ENCODE measurements at places on chromosomes 4 and X. TPM values are rescaled to one million over a fixed set of nuclear protein-coding genes. Genes with fewer than 3 reads are reported as not detected.

GRCh38 chr4:105145156-105145902 is 1.3 kb upstream of the TET2 start:
- peak; percentile 6 for DNase-seq

GRCh38 chr4:13580036-13580435 is 35.7 kb upstream of the NKX3-2 start:
- DNase-seq, result no peak

GRCh38 chr4:54643958-54644751 is 13.6 kb upstream of the KIT start:
- DNase-seq, result no peak

- no peak for DNase-seq
Observed at GRCh38 chrX:12443534-12444098, 305.3 kb downstream of the FRMPD4 start.

GRCh38 chr4:70945046-70945445 is 42.9 kb downstream of the MOB1B start:
- DNase-seq, result no peak

- no peak for DNase-seq
Observed at GRCh38 chrX:16433021-16433420, 216.9 kb upstream of the S100G start.

DNA sequence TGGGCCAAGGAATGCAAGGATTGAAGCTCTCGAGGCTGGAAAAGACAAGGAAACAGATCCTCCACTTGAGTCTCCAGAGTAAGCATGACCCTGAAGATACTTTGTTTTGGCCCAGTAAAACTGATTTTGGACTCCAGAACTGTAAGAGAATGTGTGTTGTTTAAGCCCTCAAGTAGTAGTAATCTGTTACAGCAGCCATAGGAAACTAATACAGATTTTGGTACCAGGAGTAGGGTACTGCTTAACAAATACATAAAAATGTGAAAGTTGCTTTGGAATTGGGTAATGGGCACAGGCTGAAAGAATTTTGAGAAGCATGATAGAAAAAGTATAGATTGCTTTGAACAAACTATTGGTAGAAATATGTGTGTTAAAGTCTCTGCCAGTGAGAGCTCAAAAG is 17.4 kb upstream of the FRAS1 start:
- no peak for DNase-seq

- peak; percentile 52 for DNase-seq
Observed at GRCh38 chr4:10015140-10015753, 6.0 kb downstream of the SLC2A9 start.

- no peak for DNase-seq
Observed at GRCh38 chr4:533318-534100, 34.5 kb downstream of the PIGG start.

DNA sequence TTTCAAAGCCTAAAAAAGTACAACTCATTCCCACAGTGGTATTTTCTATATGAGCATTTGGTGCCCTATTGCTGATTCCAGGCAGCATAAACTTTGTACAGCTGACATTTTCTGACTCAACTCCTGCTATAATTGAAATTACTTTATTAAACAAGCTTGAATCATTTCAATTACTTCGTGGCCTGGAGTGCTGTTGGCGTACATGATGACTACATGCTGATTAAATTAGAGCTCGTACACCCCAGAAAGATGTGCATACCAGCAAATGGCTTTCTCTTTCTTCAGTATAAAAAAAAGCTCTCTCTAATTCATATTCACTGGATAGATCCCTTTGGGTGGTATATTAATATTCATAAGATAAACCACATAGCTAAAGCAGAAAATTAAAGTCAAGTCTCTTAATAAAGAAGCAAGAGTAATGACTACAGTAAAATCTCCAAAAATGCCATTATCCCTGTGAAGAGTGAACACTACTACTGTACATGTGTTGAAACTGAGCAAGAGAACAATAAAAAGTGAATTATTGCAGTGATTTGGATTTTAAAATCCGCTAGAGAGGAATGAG is 245.0 kb upstream of the IGFBP7 start:
- no peak for DNase-seq

PROM1 gene
- total RNA-seq, result 1.7 TPM

TGIF2LX gene
- total RNA-seq, result not detected

FAAH2 gene
- total RNA-seq, result 0.28 TPM

PABPC1L2B gene
- not detected for total RNA-seq

XAGE1A gene
- total RNA-seq, result not detected

PWWP3B gene
- total RNA-seq, result not detected

Measured in endothelial cell of umbilical vein (primary cell).